ENCODE measurements at places on chromosomes 2 and 18.
A peak's percentile ranks its signal among the peaks of the same experiment; 100 is the strongest.

GRCh38 chr2:38617301-38617700, 14.6 kb upstream of the HNRNPLL start:
- DNase-seq = no peak

DNA sequence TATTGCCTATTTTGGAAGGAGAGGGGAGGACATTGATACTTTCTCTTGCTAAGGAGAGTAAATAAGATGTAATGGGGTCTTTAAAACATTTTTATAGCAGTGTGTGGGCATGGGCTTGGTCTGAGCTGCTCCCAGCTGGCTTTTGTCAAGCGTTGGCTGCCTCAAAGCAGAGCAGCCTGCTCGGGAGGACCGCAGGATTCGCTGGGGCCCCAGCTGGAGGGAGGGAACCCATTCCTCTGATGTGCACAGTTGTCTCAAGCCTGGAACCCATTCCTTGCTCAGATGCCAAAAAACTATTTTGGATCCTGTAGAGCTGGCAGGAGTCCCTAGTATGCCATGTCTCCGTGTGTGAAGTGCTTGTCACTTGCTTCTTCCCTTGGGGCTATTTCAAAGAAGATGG, 59.4 kb upstream of the RMDN2 start:
- no peak for DNase-seq

GRCh38 chr18:61676773-61677434, 215.9 kb downstream of the RNF152 start:
- DNase-seq = no peak

DNA sequence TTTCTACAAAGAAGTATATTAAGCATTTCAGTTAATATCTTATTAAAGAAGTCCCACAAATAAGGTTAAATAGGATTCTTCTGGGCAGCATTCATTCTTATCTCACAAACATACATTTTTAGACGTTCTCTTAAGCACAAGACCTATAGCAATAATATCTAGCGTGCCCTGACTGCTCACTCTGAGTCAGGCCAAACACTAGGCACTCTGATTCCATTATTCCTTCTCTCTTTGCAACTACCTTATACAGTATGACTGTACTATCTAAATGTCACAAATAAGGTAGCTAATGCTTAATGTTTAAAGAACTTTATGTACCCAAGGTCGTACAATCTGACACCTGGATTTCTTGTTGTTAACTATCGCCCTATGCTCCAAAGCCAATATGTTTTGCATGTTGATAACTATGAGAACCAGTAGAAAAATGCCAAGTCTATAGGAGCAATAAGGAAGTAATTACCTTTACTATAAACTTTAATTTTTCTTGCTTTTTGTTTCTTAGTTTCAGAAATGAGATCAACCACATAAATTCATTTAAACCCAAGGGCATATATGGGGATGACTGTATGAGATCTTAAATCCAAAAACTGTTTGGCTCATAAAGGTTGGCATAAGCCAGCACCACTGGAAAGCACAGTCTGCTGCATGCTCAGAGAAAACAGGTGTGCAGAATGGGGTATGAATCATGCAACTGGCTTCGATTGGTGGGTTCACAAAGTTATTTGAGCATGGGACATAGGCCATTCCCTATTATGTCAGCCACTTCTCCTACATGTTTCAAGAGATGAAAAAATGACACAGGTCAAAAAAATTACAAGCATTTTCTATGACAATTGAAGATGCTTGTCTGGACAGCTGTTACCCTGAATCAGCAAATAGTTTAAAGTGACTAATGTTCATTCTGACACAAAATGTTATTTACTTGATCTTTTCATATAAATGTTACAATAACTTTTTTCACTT, 352.0 kb downstream of the IRS1 start:
- DNase-seq = no peak

DNA sequence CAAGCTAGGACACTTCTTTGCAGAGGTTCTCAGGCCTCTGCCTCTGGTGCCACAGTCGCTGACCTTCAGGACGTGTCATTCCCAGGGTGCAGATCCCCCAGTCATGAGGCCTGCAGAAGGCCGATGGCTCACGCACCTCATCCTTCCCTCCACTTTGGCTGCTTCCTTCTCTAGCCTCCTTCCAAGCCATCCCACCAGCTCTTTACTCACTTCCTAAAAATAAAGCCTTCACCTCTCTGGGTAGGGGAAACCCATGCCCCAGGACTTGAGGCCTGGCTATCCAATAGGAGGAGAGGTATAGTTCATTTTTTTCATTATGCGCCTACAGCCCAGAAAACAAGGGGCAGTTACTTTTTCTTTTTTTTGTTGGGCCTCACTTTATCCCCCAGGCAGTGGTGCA, 91.4 kb downstream of the B3GNT2 start:
- DNase-seq = no peak

DNA sequence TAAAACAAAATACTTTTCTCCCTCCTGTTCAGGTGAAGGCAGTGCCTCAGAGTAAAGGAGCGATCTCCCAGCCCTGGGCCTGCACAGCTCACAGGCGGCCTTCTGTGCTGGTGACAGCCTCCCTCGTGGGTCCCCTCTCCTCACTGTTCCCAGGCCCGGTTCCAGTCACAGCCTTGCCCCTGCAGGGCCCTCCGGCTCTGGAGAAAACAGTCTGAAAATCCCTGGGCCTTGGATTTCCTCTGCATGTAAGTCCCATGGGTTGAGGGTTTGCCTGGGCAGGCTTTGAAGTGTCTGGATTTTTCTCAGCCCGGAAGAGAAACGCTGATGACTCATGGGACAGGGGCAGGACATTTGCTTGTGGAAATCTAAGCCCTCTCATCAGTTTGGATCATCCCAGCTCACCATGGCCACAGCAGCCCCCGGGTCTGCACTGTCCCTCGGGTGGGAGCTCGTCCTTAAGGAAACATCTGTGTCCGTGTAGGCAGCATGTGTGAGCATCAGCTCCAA, 186.1 kb upstream of the RAB12 start:
- DNase-seq = no peak

DNA sequence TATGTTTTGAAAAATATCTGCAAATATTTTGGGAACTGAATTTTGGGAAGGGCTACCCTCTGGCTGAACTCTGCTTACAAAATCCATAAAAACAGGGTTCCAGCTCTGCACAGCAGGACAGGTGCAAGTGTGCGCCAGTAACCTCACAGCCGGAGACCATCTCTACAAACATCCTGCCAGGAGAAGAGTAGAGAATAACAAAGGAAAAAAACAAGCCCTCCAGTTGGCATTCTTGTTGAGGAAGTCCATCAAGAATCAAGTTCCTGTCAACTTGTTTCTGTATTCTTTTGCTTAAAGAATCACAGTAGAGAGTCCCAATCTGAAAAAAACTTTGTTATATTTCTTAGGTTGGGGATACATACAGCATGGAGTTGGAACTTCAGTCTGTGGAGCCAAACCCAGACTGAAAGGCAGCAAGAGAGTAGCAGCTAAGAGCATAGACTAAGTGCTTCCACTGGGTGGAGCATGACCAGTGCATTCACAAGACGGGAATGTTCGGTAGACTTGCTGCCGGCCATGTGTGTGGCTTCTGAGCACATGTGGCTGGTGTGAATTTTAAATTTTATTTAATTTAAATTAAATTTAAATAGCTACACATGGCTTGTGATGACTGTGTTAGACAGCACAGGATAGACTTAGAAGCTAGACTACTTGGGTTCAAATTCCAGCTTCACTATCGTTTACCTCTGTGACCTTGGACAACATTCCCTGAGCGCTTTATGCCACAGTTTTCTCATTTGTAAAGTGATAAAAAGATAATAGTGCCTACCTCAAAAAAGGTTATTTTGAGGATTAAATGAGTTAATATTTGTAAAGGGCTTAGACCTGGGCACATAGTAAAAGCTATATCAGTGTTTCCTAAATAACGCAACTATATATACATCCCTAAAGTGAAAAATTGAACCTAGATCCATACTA, 41.9 kb downstream of the SPTBN1 start:
- no peak for DNase-seq

- DNase-seq = no peak
Observed at GRCh38 chr2:133438026-133438425, 130.2 kb downstream of the NCKAP5 start.

- DNase-seq = no peak
Observed at GRCh38 chr18:41553716-41554115, 401.3 kb upstream of the PIK3C3 start.

DNA sequence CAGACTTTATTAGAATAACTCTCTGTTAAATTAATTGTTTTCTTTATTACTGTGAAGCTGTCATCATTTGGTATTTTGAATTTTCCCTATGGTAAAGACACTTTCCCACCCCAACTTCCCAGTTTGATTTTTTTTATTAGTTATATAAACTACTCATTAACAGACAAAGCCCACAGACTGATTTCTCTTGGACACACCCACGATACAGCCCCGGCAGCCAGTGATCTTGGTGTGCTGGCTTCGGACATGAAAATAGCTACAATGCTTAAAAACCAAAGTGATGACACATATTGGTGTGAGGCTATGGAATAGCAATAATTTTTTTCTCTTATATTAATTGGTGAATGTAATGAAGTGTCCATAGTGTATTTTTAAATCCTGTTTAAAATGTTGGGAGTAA, 225.4 kb upstream of the SIX3 start:
- no peak for DNase-seq

- DNase-seq = no peak
Observed at GRCh38 chr2:30048636-30049175, 98.1 kb upstream of the YPEL5 start.

GRCh38 chr2:68845043-68845442, 26.2 kb downstream of the BMP10 start:
- no peak for DNase-seq

DNA sequence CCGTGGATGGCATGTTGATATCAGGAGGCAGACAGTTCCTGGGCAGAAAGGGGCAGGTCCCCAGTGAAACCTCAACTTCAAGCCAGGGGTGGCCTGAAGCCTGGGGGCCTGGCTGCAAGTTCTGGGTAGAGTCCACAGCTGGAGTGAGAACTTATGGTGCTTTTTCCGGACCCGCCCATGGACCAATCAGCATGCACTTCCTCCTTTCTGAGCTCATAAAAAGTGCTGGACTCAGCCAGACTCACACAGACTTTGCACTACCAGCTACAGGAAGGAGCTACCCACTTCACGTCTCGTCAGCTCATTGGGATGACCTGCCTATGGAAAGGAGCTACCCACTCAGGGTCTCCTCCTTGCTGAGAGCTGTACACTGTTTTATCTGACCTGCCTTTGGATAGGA, 183.1 kb upstream of the MC4R start:
- DNase-seq = no peak

GRCh38 chr2:151905963-151906632, 77.9 kb upstream of the ARL5A start:
- no peak for DNase-seq

- DNase-seq = no peak
Observed at GRCh38 chr2:6995391-6996097, 78.3 kb downstream of the RNF144A start.

DNA sequence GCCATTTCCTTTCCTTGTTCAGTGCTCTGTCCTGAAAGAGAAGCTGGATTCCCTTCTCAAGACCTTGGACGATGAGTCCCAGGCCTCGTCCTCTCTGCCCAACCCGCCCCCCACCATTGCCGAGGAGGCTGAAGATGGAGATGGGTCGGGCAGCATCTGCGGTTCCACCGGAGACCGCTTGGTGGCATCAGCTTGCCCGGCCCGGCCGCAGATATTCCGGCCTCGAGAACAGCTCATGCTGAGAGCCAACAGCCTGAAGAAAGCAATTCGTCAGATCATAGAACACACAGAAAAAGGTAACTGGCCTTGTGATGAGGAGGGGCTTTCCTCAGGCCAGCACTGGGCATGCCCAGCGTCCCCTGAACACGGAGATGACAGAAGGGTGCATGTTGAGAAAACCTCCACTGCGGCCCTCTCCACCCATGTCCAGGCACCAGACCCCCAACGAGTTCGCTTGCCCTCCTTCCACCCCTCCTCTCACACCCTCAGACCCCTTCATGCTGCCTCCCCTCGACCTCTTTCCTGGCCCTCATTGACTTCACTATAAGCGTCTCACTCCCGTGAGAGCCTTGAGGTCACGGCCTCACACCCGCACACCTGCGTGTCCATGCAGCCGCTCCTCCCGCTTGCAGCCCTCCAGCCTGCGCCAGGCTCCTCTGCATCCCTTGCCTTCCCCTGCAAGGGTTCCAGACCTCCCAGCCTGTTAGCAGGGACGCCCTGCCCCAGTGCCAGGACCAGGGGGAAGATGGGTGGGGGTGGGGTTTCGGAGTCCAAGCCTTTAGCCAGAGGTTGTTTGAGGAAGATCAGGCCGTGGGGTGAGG, 95.0 kb downstream of the DGKD start:
- DNase-seq = no peak

DNA sequence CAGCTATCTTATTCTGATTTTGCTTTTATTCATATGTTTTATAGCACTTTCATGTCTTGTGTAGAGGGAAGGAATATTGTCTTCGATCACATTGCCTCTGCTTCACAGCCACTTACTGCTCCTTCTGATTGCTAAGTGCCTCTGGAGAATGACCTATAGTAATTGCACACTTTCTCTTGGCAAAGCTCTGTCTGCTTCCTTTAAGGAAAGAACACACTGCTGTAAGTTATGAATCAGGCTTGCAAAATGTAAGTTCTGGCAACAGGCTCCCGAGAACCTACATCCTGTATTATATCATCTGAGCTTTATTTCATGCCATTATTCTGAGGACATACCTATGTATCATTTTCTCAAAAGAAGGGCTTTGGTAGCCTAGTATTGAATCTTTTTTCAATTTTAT, 170.7 kb downstream of the ZNF804A start:
- DNase-seq = no peak

- no peak for DNase-seq
Observed at GRCh38 chr2:98455494-98455976, 10.9 kb downstream of the INPP4A start.

- DNase-seq = no peak
Observed at GRCh38 chr2:240947176-240947575, 41.0 kb downstream of the CROCC2 start.

DNA sequence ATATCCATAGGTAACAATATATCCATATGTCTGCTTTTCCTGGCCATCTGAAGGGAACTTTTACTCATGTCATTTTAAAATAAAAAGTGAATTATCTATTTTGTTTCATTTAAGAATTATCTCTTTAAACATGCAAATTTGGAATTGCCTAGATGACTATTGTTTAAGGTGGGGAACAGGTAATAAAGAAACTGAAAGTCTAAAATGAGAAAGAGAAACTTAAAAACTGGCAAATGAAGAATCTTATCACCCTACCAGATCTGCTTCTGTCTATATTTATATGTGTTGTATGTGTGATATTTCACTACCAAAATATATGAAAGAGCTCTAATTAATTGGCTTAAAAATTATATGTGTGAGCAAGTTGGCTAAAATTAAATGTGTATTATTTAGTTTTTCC, 243.2 kb upstream of the KCNH7 start:
- DNase-seq = no peak

DNA sequence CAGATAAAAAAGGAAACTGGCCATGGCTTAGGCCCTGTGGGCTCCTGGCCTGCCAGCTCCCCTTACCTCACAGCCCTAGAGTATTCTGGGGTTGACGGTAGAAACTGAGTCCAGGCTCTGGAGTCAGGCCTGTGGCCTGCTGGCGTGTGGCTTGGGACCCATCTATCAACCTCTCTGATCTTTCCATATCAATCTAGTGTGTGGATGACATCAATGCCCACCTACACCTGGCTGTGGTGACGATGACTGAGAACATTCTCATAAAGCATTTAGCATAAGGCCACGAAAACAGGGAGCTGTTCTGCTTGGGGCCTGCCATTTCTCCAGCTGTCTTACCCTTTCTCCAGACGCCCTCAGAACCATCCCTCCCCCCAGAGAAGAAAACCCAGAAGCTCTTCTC, 17.9 kb downstream of the PCARE start:
- DNase-seq = no peak

GRCh38 chr18:29147944-29148343, 971.0 kb upstream of the CDH2 start:
- DNase-seq = no peak

- DNase-seq = peak; percentile 57
Observed at GRCh38 chr2:20579866-20580265, 71.0 kb downstream of the HS1BP3 start.

Data from hematopoietic multipotent progenitor cell treated with erythropoietin and hydrocortisone succinate and interleukin-3 and kit ligand, for 17 days (in vitro differentiated cells).